ENCODE measurements at places on chromosomes 3 and 15.

- DNase-seq: no peak
Measured at GRCh38 chr3:165443664-165444063, 247.5 kb upstream of the SLITRK3 start.

GRCh38 chr3:110031975-110032374 lies 694.6 kb upstream of the DPPA4 start:
- no peak for DNase-seq

GRCh38 chr15:43867096-43867495 lies 40.3 kb downstream of the WDR76 start:
- DNase-seq: no peak

DNA sequence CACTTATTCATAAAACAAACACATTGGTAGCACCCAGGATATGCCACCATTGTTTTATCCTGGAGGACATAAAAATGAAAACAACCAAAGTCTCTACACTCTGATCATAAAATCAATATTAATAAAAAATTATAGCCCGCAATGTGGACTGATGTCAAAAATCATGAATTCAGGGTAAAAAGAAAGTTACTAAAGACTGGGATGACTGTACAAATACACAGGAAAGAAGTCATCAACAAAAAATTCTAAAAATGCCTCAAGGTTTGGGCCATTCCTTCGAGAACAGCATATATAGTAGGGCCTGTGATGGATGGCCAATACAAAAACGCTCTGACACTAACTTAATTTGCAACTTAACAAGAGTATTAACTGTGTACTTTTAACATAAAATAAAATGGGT lies 76.8 kb downstream of the THBS1 start:
- DNase-seq: no peak

DNA sequence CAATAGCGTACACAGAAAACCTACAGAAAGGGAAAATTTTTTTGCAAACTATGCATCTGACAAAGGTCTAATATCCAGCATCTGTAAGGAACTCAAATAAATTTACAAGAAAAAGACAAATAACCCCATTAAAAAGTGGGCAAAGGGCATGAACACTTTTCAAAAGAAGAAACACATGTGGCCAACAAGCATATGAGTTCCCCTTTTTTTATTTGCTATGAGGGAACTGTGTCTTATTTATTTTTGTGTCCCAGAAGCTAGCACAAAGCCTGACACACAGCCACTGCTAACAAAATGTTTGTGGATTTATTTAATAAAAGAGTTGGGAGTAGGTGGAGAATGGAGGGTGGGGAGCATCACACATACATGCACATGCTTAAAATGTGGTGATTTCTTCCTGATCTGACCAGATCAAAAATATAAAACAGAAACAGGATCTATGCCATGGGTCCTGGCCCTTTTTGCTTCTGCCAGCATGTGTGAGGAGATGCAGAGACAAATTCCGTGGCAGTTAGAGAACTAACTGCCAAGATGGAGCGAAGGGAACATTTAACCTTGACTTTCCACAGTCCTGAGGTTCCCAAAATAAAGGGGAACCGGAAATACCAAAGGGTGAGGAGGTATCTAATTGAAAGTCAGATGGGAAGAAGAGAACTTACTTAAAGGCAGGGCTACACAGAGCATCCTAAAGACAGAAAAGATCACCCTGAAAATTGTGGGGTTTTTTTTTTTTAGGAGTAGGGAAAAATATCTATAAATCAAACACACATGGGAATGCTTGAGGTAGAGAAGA lies at the start of gene TMEM202:
Gene TMEM202 (plus strand): TSS at position 510 of the 793 bp plus-strand sequence. CDS start 22 bp downstream, at position 532.
- DNase-seq: no peak

DNA sequence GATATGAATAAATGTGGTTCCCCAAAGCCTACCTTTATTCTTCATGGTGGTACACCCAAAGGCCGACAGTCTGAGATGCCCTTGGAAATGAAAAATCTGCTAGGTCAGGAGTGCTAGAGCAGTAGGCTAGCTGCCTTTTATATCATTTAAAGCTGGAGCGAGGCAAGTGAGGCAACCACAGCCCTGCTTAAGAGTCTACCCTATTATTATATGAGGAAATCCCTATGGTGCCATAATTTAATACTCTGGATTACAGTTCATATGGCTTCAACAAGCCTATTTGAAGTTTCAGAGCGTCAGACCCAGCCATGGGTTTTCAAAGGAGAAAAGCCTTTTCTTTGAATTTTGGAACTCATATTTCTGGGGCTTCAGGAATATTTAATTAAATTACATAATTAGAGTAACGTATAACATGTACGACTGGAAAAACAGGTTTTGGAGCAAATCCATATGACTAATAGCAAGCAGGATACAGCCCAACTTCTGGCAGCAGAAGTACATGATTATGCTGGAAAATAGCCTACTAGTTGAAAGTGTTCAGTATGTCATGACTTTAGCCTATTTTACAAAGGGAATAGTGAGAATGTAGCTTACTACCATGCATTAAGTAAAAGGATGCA lies 18.0 kb upstream of the SLTM start:
- no peak for DNase-seq

GRCh38 chr3:169106662-169107061 lies 556.9 kb downstream of the MECOM start:
- DNase-seq: no peak

GRCh38 chr3:129528589-129529100 lies at the start of gene RHO:
Gene RHO, plus strand, starts transcription at chr3:129528639. Its CDS starts 95 bp downstream, at chr3:129528734.
- no peak for DNase-seq

- DNase-seq: no peak
Measured at GRCh38 chr3:2372306-2372705, 273.6 kb downstream of the CNTN4 start.

All from RCC 7860 (cell line).